ENCODE measurements at places on chromosomes 7 and 10.

DNA sequence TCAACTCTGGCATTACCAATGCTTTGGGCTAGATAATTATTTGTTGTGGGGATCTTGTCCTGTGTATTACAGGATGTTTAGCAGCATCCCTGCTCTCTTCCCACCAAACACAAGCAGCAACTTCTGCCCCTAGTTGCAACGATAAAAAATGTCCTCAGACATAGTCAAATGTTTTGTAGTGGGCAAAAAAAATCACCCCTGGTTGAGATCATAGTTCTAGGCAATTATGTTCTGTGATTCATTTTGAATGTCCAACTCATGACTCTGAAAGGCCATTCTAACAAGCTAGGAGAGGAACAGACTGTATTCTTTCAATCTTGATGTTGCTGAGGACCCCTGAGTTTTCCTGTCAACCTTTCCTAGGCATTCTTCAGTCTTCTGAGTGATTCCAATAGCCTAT, 79.5 kb downstream of the RTKN2 start:
- no peak for DNase-seq

DNA sequence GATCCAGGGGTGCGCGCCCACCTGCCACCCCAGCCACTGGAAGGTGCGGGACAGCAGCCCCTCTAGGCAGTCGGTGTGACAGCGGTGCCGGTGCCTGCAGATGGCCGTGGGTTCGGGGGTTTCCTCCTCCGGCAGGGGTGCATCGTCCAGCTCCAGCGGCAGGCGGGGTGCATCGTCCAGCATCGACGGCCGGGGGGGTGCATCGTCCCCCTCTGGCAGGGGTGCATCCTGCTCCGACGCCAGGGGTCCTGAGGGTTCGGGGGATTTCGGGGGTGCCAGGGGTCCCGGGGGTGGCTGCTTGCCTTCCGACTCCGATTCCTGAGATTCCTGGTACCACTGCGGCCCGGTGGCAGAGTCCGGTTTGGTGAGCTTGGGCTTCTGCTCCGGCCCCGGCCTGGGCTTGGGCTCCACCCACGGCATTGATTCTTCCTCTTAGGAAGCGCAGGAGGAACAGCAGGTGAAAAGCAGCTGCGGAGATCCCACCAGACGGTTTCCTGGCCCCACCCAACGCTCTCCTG, 90.2 kb upstream of the RAB18 start:
- DNase-seq: no peak

GRCh38 chr7:112573302-112574039, 92.7 kb downstream of the LSMEM1 start:
- no peak for DNase-seq

DNA sequence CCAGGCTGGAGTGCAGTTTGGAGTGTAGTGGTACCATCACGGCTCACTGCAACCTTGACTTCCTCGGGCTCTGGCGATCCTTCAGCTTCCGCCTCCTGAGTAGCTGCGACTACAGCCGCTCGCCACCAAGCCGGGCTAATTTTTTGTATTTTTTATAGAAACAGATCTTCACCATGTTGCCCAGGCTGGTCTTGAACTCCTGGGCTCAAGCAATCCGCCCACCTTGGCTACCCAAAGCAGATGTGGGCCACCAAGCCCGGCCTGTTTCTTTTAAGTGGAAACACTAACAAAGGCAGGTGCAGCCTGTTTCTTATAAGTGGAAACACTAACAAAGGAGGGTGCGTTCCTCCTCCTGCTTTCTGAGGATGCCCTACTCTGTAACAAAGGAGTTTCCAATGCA, 18.2 kb downstream of the PRF1 start:
- DNase-seq: no peak

GRCh38 chr7:135233570-135233969, at the start of gene STRA8:
STRA8 (plus strand) TSS chr7:135233838; CDS start chr7:135240525, 6,687 bp downstream.
- DNase-seq: no peak

- peak; percentile 75 for DNase-seq
Measured at GRCh38 chr10:79374312-79375191, 27.3 kb downstream of the PPIF start.

DNA sequence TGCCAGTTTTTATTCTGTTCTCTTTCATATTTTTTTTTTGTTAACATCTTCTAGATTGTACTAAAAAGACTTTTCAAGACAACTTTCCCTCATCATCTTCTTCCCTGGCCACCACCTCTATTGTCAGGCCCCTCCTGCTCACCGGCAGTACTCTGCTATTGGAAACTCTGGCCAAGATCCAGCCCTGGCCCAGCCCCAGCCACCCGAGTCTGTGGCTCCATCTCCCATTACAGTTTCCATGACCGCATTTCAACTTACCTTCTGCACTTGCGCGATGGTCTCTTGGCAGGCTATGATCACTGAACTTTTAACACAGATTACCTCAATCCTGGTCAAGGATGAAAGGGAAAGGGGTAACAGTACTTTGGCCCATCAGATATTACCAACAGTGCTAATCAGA, 137.7 kb upstream of the POM121L12 start:
- no peak for DNase-seq

DNA sequence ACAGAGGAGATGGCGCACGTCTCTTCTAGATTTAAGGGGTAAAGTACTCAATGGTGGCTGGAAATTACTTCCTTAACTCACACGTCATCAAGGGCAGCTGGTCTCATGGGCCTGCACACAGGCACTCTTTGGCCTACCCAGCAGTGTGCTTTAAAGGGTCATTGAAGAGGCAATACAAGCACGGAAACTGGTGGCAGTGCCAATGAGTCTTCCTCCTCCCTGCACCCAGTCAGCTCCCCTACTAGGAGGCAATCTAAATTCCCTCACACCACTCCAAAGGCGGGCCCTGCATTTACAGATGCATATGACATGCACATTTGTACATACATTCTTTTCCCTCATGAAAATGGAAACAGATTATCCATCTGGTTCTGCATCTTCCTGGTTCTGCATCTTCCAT, 47.4 kb downstream of the PPIF start:
- no peak for DNase-seq

DNA sequence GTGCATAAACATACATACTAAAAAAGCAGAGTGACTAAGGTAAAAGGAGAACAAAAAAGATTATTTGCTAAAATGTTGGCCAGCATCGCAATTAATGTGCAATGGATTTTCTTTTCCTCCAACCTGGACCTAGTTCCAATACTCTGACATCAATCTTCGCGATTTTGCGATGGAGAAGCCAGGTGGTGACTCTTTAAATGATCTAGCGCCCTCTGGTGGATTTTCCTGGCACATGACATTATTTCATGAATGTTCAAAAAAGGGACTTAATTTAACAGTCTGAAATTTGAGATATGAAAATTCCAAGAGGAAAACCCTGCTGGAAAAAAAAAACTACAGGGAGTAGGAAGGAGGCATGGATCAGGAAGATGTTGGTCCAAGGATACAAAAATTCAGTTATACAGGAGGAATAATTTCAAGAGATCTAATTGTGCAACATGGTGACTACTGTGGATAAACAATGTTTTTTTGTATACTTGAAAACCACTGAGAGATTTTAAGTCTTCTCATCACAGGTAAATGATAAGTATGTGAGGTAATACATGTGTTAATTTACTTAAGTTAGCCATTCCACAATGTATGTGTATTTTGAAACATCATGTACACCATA, 4.3 kb upstream of the KCNMA1 start:
- DNase-seq: peak; percentile 71

GRCh38 chr10:96651998-96652431, 65.2 kb upstream of the TM9SF3 start:
- no peak for DNase-seq

GRCh38 chr7:149690688-149691446, 82.5 kb downstream of the ZNF467 start:
- no peak for DNase-seq

DNA sequence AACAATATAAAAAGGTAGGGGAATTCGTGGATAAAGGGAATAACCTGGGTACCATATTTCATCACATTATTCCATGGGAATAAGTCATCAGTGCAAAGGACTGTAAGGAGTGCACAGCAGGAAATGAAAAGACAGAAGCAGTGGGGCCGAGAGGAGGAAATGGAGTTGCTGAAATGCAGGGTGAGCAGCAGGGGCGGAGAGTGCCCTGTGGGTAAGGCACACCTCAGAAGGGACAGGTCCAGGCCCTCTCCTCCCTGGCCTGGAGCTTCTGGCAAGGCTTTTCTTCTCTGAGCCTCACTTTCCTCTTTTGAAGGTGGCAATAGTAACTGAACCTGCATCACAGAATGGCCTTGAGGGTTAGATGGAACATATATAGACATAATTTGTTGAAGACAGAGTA, 26.2 kb downstream of the IKZF1 start:
- no peak for DNase-seq

DNA sequence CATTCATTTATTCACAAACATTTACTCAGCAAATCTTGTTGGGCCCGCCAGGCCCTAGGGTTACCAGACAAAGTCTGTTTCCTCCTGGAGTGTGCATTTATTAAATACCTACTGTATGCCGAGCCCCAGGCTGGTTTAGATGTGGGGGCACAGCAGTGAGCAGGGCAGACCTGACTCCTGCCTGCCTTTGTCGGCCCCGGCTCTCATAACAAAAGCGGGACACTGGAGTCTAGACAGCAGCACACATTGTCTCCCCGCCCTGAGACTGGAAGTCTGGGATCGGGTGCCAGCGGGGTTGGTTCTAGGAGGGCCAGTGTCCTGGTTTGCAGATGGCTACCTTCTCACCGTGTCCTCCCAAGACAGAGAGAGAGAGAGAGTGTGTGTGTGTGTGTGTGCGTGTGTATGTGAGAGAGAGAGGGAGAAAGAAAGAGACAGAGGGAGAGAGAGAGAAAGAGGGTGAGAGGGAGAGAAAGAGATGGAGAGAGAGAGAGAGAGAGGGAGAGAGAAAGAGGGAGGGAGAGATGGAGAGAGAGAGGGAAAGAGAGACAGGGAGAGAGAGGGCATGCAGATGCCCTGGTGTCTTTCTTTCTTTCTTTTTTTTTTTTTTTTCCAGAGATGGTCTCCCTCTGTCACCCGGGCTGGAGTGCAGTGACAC, 25.9 kb downstream of the ELFN1 start:
- no peak for DNase-seq

DNA sequence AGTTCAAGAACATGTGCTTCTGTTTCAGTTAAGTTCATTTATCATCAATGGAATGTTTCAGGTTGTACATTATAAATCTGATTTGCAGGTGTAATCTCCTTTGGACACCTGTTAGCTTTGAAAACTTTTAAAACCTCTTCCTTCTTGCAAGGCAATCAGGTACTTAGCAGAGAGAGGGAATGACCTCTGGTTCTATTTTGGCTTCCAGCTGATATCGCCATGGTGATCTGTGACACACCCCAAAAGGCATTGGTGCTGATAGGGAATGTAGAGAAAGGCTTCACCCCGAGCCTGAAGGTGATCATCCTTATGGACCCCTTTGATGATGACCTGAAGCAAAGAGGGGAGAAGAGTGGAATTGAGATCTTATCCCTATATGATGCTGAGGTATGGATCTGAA, 35.4 kb downstream of the ACSL5 start:
- no peak for DNase-seq

GRCh38 chr10:14481752-14482151, 151.0 kb upstream of the FRMD4A start:
- no peak for DNase-seq

GRCh38 chr10:19904202-19904661, 88.0 kb downstream of the PLXDC2 start:
- no peak for DNase-seq

- no peak for DNase-seq
Measured at GRCh38 chr7:50317697-50318669, 13.5 kb downstream of the IKZF1 start.

GRCh38 chr7:20249920-20250319, 32.7 kb upstream of the MACC1 start:
- DNase-seq: no peak

DNA sequence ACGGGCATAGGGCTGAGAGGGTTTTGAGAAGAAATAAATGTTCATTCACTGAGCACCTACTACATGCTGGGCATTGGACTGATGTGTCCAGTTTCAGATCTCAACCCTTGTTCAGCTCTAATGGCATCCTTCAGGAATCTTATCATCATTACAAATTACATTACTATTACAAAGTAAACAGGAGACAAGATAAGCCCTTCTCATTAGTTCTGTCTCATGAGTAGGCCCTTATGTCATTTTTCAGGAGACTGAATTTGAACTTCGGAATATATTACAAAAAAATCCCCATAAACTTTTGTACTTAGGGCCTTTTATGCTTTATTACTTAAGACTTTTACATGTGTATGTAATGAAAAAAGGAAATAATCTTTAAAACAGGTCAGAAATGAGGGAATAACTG, 289.7 kb downstream of the BAMBI start:
- no peak for DNase-seq

GRCh38 chr10:6175329-6176055, 27.2 kb upstream of the PFKFB3 start:
- DNase-seq: no peak

DNA sequence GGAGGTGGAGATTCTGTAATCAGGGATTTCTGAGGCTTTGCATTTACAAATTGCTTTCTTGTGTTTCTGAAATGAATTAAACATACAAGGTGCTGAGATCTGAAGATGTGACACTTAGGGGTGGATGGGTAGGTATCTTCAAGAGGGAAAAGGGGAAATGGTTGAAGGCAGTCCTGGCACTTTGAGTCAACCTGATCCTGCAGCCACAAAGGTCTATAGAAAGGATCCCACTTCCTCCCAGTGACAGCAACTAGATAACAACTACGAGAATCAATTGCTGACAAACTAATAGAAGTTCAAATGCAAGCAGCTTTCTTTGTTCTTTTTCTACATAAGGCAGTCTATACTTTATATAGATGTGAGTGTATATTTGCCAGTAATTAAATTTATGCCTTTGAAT, 553.3 kb downstream of the MDFIC start:
- DNase-seq: no peak

DNA sequence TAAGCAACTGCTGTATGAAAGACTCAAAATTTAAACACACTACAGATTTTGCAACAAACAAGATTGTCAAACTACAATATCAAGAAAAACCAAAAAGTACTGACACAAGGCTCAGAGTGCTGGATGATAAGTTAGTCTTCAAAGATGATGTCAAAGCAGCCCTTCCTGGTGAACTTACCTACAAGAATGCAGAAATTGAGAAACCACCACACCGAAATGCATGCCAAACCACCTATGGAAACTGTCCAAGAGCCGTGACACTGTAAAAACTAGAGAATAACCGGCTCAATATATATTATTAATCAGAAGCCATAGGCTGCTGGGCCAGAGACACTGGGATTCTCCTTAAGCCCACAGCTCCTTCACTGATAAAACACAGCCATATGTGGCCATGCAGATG, 25.3 kb downstream of the DENND11 start:
- no peak for DNase-seq

DNA sequence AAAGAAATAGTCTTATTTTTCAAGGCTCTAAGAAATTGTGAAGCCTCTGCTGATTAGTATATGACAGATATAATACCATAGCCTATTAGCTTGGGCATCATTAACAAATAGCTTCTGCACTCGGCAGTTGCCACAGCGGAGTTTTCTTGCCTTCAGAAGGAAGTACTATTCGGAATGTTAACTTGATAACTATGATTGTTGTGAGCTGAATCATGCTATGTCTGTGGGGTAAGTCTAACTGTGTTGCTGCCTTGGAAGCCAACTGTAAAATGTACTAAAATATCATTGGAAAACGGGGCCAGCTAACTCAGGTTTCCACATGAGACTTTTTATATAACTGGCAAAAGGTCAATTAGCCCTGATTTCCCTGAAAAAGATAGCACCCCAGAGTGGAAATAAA, 93.2 kb downstream of the TWIST1 start:
- no peak for DNase-seq

- DNase-seq: no peak
Measured at GRCh38 chr7:98956937-98957336, 78.6 kb downstream of the TRRAP start.

GRCh38 chr10:16348891-16349290, 87.9 kb upstream of the PTER start:
- no peak for DNase-seq

GRCh38 chr7:42025635-42026375, 211.2 kb downstream of the GLI3 start:
- DNase-seq: no peak
